Stimulated activated CD8-positive, alpha-beta memory T cell treated with anti-CD3 and anti-CD28 coated beads, Interleukin-7, amount 100 ng/mL, for 24 hours (primary cell): ENCODE measurements at places on chromosomes 1 and 21.

GRCh38 chr1:106292130-106292529, 764.3 kb upstream of the PRMT6 start:
- DNase-seq, result no peak

- no peak for DNase-seq
Measured at GRCh38 chr1:77562596-77563150, 119.8 kb downstream of the ZZZ3 start.

DNA sequence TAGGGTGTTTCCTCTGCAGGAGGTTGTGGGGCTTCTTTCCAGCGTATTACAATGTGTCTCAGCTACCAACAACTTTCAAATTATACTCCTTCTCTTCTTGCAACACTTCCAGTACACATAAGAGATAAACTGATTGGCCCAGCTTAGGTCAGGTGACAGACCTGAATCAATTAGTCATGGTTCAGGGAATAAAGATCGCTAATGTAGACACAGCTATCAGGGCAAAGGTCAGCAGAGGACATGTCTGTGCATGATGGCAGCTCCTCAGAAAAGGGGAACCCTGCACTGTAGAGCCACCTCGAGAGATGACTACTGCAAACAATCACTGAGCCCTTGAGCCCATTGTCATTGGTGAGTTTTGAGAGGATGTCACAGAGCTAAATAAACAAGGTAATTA, 36.8 kb upstream of the PKN2 start:
- DNase-seq, result no peak

- DNase-seq, result no peak
Measured at GRCh38 chr1:11740258-11741192, 4.6 kb downstream of the AGTRAP start.

DNA sequence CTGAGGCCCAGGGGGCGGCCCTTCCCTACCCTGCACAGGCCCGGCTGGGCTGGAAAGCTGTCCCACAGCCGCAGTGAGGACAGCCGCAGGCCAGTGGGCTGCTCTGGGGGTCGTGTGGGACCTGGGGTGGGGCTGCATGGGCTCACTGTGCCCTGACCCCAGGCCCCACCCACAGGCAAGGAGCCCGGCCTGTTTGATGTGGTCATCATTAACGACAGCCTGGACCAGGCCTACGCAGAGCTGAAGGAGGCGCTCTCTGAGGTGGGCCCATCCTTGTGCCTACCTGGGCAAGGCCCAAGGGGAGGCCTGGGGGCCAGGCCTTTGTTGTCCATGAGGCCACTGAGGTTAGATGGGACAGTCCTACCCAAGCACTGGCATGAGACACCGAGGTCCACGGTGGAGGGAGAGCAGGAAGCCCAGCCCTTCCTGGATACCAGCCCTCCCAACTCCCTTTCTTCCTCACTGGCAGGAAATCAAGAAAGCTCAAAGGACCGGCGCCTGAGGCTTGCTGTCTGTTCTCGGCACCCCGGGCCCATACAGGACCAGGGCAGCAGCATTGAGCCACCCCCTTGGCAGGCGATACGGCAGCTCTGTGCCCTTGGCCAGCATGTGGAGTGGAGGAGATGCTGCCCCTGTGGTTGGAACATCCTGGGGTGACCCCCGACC, 1.4 kb upstream of the GJC2 start:
- DNase-seq, result no peak

GRCh38 chr1:4626560-4627319, 27.7 kb upstream of the AJAP1 start:
- no peak for DNase-seq

GRCh38 chr1:205189131-205189530, 22.4 kb downstream of the DSTYK start:
- DNase-seq, result no peak

DNA sequence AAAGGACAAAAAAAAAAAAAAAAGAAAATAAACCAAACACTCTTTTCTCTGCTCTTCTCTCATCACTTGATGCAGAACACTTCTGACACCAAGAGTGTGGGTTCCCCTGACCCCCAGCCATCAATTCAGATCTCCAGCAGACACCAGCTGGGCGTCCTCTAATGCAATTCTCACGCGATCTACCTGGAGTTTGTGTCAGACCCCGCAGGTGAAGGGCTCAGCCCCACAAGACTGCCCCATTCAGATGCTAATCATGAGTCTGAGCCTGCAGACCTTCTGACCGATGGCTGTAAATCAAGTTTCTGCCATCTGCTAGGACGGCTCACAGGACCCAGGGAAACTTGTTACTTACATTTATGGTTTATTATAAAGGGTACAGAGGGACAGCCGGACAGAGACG, 133.6 kb upstream of the C1orf174 start:
- DNase-seq, result no peak

DNA sequence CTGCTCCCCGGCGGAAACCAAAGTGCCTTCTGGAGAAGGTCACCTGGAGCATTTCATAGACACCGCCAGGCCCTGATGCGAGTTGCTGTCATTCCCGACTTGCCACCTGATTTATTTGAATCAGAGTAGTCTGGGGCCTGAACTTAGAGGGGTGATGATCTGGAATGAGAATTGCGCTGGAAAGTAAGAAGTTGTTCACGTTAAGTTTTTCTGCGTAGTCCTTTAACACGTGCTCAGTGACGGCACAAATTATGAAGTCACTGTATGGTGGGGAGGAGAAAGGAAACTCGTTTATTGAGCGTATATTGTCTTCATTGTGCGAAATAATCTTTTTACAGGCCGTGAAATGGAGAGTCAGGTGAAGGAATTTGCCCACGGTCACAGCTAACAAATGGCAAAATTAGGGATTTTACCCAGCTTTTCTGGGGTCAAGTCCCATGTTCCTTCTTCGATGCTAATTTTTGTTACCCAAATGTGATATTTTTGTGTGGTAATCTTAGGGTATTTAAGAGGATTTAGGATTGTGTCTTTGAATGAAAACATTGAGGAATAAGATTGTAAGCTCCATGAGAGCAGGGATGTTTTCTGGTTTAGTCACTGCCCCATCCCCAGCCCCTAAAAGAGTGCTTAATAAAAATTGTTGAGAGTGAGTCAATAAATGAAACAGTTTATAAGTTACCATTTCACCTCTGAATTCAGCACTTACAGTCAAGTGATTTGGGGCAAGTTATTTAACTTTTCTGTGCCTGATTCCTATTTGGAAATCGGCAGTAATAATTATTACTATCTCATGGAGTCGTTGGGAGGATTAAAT, 46.4 kb upstream of the NBL1 start:
- DNase-seq, result peak; percentile 38

GRCh38 chr1:26861286-26861701, 1.7 kb upstream of the SFN start:
- DNase-seq, result no peak

DNA sequence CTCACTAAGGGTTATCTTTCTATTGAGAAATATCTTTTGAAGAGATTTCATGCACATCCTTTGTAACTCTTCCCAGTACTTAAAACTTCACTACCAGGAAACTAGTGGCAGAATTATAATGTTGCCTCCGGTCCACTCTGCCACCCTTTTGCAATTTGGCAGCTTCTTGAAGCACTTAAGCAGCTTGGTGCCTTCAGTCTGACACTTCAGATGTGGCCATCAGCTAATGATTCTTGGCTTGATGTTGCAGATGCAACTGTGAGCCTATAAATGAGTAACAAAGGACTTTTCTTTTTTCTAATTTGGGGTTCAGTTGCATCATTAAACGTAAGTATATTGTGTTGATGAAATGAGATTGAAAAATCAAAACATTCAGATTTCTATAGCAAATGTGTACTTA, 187.5 kb upstream of the C21orf91 start:
- no peak for DNase-seq

GRCh38 chr1:1318131-1318652, 6.3 kb downstream of the INTS11 start:
- no peak for DNase-seq

- DNase-seq, result peak; percentile 26
Measured at GRCh38 chr1:42922687-42923366, 35.8 kb downstream of the SLC2A1 start.

DNA sequence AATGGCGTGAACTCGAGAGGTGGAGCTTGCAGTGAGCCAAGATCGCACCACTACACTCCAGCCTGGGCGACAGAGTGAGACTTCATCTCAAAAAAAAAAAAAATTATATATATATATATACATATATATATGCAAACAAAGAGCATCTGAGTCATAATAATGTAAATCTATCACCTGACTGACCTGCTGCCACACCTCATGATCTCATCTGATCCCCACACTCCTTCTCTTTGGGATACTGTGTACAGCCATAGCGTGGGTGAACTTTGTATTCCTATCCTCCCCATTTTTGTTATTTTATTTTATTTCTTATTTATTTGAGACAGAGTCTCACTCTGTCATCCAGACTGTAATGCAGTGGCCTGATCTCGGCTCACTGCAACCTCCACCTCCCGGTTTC, 2.6 kb upstream of the HDAC1 start:
- DNase-seq, result no peak

- no peak for DNase-seq
Measured at GRCh38 chr1:65459397-65459768, 38.9 kb downstream of the LEPR start.

GRCh38 chr1:234405676-234406075, 32.4 kb downstream of the COA6 start:
- no peak for DNase-seq

DNA sequence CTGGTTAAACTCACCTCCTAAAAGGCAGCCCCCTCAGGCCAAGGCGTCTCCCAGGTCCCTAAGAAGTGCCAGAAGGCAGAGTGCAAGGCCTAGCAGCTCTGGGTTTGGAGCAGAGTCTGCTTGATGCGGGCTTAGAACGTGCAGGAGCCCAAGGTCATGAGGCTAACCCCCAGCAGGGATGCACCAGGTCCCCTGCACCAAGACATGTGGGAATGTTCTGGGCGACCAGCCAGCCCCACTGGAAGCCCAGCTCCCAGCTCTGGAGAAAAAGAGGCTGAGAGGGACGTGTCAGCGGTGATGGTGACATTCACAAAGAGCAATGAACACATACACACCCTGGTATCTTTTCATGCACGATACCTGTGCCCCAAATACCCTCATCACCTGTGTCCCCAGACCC, 5.1 kb downstream of the LRRN2 start:
- DNase-seq, result no peak

GRCh38 chr21:37771181-37771580, 145.1 kb downstream of the KCNJ6 start:
- no peak for DNase-seq

- DNase-seq, result no peak
Measured at GRCh38 chr1:110059133-110059863, 11.2 kb downstream of the ALX3 start.

GRCh38 chr1:61171974-61172373, 89.6 kb downstream of the NFIA start:
- no peak for DNase-seq

- DNase-seq, result no peak
Measured at GRCh38 chr1:79441238-79441637, 434.7 kb upstream of the ADGRL4 start.

DNA sequence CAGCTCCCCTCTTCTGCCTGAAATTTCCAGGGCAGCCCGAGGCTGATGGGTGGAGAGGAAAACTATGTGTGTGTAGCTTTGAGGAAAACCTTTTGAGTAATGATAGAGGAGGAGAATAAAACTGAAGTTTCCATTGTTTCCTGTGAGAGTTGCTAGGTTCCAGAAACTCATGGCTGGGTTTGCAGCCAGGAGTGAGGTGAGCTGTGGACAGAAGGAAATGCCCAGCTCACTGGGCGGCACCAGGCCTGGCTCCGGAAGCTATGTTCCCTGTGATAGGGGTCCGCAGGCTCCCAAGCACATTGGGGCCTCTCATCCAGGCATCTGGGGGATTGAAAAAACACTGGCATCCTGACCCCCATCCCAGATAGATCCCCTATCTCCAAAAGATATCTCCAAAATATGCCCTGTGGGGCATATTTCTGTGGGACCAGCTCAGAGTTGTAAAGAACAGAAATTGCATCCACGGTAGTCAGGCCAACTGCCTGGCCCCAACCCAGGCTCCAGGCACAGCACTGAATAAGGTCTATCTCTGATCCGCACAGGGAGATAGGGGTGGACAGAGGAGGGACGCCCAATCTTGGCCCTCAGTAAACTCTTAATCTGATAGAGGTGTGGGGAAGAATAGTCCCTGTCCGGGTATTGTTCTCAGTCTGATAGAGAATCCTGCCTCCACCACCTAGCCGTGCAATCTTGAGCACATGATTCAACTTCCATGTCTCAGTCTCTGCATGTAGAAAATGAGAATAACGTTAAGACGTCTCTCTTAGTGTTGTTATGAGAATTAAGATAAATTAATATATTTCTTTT, 1.8 kb upstream of the HSPG2 start:
- DNase-seq, result no peak

- no peak for DNase-seq
Measured at GRCh38 chr21:45253180-45253579, 34.5 kb downstream of the POFUT2 start.

DNA sequence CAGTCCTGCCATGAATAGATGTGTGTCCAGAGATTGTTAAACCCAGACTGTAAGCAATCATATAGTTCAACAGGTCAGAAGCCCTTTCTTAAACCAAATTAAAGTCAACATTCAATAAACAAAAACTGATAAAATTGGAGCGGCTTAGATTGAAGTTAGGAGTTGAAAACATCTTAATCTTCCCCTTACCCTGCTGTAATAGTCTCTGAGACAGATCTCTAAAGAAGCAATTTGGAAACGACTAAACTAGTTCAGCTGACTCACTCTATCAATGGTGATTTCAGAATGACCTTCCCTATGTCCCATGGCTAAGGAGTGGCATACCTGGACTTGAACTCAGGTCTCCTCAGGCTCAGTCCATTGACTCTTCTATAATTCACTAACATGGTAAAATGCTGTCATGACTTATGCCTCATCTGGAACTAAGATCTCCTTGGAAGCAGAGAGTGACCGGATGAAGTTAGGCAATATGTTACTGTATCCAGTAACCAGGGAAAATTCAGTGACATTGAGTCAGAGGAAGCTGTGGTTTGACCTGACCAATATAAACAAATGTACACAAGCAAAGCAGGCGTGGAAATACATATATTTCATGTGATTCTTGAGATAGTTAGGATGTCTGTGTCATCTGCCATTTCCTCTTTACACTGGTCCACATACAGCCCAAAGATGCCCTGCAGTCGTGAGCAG, 30.1 kb downstream of the SGIP1 start:
- DNase-seq, result no peak

DNA sequence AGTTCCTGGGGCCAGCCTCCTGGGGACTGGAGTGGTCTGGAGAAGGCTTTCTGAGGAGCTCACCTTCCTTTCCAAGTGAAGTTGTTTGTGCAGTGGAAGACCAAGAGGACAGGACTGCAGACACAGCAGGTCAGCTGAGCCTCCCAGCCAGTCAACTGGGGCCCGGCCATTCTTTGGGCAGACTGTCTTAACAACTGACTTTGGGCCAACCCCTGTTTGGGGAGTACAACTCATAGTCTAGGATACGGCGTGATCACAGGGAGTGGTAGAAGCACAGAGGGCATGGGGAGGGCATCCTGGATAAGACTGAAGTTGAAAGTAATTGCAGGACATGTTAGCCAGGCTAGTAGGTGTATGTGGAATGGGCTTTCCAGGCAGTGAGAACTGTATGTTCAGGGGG, 50.3 kb downstream of the PGM1 start:
- no peak for DNase-seq

- DNase-seq, result no peak
Measured at GRCh38 chr1:239128541-239128940, 257.8 kb upstream of the CHRM3 start.
